ENCODE measurements at places on chromosomes 2 and 18.

GRCh38 chr2:112917856-112918255 lies 6.9 kb downstream of the IL37 start:
- no peak for DNase-seq

GRCh38 chr2:110746586-110747521 lies 14.5 kb downstream of the ACOXL start:
- no peak for DNase-seq

DNA sequence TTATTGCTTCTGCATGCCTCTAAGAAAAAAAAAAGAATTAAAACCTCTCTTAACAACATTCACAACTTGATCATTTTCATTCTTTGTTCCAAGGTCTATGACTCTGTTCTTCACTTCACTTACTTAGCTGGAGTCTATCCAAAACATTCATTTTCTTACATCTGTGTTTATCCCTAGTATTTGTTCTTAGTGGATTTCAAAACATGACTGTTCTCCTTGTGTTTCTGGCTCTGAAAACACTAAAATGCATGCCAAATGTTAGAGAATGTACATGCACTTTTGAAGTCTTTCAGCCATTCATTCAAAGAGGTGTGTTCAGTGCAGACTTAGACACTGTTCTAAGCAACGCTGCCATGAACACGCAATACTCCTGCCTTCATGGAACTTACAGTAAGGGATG lies 138.8 kb downstream of the CNTNAP5 start:
- no peak for DNase-seq

DNA sequence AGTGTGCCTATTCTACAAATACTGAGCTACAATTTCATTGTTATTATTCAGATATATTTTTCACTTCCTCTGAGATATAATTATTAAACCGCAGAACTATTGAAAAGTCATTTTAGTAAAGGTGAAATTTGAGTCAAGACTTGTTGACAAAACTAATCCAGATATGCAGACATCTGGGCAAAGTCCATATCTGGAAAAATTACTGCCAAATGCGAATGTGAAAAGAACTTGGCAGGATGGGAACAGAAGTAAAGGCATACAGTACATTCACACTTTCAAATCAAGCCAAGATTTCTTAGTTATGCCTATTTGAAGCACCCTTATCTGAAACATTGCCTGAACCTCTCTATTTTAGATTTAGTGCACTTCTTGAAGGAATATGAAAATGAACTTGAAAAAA lies 923.6 kb downstream of the CCDC85A start:
- DNase-seq: no peak

DNA sequence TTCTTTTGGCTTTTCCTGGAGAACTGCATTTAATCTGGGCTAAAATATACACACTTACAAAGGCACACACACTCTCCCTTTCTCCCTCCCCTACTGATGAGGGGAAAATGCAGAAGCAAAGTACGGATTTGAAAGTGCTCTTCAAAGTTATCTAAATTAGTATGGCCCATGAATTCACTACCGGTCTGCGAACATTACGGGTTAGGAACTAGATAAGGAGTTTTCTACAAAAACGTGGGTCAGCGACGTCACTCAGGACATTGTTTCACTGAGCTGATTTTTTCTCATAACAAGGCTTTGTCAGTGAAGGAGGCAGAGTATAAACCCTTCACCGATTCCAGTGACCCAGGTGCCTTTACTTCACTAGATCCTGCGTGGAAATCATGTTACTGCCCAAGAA lies 47.3 kb downstream of the COA5 start:
- DNase-seq: no peak

DNA sequence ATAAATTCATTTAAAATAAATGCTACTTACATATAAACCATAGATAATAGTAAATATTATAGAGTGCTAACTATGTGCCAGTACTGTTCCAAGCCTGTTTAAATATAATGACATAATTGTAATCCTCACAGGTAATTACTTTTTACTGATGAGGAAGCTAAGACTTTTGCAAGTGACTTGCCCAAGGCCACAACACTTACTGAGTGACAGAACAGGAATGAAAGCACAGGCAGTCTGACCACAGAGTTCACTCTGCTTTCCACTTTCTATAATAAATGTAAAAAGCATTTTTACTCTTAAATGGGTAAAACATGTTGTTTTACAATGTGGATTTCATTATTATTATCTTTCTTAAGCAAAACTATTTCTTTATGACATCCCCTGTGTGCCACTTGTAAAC lies 537.8 kb upstream of the SLC39A10 start:
- DNase-seq: no peak

DNA sequence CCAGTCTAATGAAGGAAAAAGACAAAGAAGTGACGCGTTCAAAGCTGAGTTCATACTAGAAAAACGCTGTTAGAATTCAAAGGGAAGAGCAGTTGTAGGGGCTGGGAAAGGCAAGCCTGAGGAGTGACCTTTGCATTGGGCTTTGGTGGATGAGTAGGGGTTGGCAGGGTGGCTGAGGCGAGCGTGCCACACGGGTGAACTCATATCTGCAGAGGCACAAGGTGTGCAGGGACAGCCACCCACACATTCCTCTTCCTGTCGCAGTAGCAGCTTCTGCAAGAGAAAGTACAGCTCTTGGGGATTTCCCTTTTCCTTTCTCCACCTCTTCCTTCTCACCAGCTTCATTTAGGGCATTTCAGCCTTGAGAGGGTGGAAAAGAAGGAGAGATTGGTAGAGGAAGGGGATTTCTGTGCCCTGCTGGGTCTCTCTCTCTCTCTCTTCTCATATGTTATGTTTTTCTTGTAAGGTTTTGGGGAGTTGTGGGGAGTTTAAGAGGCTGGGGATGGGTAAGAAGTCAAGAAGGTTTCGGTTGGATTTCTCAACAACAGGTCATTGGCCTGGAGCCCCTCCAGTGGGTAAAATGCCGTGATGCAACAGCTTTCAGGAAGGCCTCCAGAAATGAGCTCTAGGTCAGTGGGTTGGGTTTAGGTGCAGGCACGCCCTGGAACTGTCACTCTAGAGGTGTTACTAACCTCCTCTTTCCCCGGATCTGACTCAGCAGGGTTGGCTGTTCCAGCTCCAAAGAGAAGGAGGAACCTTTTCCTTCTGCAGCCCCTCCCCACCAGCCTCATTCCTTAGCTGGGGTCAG lies 40.1 kb downstream of the ODC1 start:
- DNase-seq: peak; percentile 32

GRCh38 chr2:126831234-126832005 lies 67.3 kb upstream of the TEX51 start:
- DNase-seq: no peak

DNA sequence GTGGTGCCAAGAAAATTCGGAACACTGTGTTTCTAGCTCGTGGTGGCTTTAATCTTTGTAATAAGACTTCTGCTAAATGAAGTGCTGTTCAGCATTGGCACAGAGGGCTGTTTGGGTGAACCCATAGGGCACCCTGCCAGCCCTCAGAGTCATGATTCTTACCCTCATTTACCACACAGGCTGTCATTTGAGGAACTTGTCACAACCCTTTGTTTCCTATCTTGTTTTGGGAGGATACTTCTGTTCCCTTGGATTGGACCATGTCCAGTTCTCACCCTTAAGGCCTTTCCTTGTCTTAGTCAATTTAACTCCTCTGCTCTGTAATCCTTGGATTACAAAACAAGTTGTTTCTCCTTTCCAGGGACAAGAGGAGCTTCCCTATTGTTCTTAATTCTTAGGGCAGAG lies 225.7 kb downstream of the MTX2 start:
- DNase-seq: peak; percentile 76

DNA sequence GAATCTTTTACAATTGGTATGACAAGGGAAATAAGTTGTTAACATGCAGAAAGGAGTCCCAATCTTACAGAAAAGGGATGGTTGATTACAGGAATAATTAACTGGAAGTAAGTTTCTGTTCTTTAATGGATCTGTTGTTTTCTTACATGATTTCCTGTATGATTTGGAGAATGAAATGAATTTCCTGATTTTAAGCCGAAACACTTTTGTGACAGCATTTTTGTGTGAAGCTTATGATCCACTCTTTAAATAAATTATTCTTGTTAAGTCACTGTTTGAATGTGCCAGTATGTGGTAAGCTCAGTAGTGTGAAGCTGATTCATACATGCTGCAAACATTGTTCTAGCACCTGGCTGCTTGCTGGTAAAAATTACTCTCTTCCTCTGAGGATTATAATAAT lies 516.2 kb downstream of the DCDC2C start:
- no peak for DNase-seq

All from tibial nerve (tissue), 4 donors.